Lung (tissue), 17 donors: ENCODE measurements at places on chromosomes 2 and 18. TPM values are rescaled to one million over a fixed set of nuclear protein-coding genes. Genes with fewer than 3 reads are reported as not detected.

The DLX2 gene
- polyA plus RNA-seq = 0.01 TPM

The CABYR gene
- 0.91 TPM for polyA plus RNA-seq

The RAPGEF4 gene
- 6.4 TPM for polyA plus RNA-seq

The SPAST gene
- 6.5 TPM for polyA plus RNA-seq

The TMEM200C gene
- 0.12 TPM for polyA plus RNA-seq

The CNGA3 gene
- 0.13 TPM for polyA plus RNA-seq

The SCYGR1 gene
- polyA plus RNA-seq = not detected

DNA sequence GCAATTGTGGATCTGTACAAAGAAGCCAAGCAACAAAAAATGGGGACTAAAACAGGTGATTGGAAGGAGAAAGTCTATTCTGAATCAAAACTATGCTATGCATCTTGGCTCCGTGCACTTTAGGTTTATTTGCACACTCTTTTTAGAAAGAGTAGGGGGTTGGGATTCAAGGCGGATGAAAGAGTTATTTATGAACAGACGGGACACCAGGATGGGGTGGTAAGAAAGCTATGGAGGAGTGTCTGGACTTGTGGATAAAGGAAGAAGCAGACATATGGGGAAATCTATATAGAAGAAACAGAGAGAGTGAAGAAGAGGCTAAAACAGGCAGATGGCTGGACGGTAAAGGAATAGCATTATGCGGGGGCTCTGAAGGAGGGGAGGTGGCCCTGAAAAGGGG, 57.8 kb downstream of the TCF4 start:
- DNase-seq = no peak

DNA sequence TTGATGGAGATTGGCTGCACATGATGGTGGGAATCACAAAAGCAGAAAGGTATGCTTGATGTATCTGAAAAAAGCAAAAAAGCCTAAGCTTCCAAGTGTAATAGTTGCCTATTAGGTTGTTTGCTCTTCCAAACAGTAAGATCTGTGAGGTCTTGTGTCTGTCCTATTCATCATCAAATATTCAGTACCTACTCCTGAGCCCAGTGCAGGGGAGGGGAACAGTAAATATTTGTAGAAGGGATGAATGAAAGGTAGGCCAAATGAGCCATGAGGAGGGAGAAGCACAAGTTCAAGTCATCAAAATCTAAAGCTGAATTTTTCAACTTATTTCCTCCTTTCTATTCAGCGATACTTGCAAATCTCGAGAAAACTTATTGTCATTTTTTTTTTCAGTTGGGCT, 153.2 kb upstream of the ETAA1 start:
- DNase-seq = no peak

DNA sequence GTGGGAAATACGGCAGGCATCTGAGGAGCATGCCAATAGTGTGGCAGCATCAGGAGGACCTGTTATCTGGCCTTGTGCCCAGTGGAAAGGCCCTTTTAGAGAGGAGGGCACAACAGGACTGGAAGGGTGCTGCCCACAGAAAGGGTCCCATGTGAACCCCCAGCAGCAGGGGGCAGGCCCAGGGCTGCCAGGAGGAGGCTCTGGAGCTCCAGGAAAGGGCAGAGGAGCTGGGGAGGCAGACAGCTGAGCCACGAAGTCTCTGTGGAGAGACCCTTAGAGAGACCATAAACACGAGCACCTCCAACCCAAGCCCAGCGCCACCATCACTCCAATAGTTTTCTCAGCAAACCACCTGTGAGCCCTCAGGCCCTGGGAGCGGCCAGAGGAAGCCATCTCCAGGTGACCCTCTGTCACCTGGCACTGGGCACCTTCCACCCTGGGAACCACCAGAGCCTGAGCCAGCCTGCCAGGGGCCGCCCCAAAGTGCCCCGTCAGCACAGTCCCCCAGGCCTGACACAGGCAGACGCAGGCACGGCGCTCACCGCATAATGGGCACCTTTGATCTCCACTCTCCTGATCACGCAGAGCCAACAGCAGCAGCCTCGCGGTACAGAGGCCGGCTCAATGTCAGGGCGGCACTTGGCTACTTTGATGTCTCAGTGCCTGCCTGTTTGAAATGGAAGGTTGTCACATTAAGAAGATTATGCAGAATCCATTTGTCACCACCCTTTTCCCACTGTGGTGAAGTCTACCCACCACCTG, 162.5 kb upstream of the RAB6C start:
- no peak for DNase-seq

- no peak for DNase-seq
Measured at GRCh38 chr18:73923866-73924265, 223.8 kb downstream of the FBXO15 start.

GRCh38 chr2:229943171-229943570, 20.9 kb downstream of the FBXO36 start:
- DNase-seq = no peak

GRCh38 chr18:24937639-24938275, 414.2 kb downstream of the ZNF521 start:
- no peak for DNase-seq

DNA sequence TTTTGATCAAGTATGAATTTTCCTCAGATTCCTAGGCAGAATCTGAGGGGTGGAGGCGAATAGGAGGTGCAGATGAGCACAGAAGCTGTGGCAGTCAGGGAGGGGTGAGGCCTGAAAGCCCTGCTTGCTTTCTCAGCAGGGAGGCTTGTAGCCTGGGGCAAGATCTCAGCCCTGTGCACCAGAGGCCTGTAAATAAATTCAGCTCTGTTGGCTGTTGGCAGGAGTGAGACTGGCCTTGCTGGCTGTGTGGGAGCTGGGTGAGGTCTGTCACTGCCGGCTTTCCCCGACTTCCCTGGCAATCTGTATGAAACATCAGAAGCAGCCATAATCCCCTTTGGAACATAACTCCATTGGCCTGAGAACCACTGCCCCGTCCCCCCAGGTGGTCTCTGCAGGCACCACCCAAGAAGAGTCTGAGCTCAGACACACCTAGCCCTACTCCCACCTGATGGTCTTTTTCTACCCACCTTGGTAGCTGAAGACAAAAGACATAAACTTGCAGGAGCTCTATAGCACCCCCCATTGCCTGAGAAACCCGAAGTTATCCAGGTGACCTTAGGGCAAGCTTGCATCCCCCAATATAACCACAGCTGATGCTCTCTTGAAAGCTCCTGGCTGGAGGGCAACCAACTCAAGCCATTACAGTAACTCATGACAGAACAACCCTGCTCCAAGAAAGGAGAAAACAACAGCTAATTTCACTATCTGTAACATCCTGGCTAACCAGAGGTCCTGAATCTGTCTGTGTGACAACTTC, 32.3 kb downstream of the EVA1A start:
- DNase-seq = no peak

DNA sequence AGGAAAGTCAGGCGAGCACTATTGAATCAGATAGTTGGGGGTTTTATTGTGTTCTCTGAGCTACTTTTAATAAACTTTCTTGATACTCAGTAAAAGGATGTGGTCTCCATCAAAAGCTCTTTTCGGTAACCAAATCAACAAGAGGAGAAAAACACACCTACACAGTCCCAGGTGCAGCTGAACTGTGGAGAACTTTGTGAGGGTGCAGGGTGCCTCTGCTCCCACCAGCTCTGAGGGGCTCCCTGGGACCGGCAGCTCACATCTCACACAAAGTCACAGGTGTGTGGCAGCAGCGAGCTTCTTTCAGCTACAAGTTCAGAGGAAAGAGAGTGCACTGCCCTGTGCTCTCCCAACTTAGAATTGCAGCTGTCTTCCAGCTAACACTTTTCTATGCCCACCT, 650.4 kb downstream of the RNF144A start:
- no peak for DNase-seq

DNA sequence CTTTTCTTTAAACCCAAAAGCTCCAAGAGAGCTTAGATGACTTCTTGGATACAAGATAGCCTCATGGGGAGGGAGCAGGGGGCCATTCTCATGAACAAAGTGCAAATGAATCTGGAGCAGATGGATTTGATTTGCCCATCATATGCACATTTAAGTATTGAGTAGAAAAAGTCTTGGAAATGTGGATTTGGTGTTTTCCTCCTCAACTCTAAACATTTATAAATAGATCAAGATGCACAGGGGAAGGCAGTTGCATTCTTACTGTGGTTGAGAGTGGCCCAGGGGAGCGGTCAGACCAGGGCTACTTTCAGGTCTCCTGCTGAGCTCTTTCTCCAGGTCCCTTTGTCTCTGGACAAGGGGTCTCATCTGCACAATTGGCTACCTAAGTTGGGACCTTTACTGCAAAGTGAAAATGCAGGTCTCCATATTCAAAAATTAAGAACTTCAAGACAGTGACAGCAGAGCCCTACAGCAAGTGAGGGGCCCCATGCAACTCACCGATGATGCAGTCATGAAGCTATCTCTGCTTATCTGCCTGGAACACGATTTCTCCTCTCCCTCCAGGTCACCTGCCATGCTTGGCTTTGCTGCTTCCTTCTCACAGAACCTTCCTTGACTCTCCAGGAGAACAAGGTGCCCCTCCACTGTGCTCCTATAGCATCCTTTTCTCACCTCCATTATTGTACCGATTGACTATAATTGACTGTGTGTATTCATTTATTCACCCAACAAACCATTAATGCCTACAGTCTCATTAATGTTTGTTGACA, 145.4 kb downstream of the LPIN1 start:
- DNase-seq = no peak

DNA sequence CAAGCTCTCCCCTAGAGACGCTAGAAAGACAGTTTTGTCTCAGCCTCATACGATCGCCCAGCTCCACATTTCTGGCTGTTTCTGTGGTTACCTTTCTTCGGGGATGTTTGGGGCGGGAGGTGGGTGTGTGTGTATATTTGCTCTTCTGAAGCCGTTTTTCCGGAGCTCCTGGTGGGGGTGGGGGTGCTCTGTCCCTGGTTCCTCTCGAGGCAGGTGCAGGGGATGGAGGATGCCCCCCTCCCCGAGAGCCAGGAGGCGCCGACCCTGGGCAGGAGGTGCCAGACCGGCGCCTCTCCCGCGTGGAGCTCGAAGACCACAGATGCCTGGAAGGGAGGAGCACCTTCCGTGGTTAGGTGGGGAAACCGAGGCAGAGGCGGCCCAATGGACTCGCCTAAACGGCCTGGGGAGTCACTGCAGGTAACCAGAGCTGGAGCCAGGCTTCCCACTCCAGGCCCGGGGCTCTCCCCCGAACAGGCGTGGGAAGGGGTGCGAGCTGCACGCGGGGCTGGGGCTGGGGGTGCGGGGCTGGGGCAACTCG, 694 bp upstream of the HPCAL1 start:
- peak; percentile 54 for DNase-seq

DNA sequence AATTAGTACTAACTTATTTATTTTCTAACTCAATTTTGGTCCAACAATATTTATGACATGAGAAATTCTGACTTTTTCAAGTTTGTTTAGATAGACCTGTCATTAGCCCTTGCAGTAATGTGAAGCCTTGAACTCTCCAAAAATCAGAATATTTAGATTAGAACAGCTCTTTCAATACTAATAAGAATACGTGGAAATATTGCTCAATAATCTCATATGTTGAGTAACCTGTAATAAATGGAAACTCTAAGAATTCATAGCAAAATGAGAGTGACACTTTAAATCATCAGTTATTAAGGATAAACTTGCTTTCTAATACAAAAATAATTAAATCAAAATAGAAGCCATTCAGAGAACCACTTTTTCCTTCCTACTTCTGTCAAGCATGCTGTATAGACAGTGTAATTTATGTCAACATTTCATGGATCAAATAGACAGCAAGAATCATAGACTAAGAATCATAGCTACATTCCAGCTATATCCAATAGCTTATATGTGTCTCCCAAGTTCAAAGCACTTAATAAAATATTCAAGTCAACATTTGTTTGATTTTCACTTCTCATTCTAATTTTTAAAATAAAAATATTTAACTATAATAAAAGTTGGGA, 710.3 kb upstream of the SOX11 start:
- DNase-seq = peak; percentile 5

DNA sequence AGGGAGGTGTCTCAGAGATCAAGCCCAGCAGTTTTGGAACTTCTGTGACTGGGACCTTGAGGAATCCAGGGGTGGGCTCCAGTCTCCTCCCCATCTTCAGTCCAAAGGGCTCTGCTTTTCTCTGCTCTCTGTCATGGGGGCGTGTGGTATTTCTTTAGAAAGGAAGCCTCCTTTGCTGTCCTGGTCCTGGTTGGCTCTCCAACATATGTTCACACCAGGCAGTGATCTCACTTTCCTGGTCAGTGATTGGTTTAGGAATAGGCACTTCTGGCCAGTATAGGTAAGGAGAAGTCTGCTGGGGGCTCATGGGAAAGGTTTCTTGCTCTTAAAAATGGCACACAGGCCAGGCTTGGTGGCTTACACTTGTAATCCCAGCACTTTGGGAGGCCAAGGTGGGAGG, 115.5 kb upstream of the HAAO start:
- no peak for DNase-seq

- DNase-seq = no peak
Measured at GRCh38 chr2:68060652-68061051, 2.2 kb downstream of the C1D start.

- DNase-seq = no peak
Measured at GRCh38 chr2:72140621-72140960, 7.1 kb downstream of the CYP26B1 start.

DNA sequence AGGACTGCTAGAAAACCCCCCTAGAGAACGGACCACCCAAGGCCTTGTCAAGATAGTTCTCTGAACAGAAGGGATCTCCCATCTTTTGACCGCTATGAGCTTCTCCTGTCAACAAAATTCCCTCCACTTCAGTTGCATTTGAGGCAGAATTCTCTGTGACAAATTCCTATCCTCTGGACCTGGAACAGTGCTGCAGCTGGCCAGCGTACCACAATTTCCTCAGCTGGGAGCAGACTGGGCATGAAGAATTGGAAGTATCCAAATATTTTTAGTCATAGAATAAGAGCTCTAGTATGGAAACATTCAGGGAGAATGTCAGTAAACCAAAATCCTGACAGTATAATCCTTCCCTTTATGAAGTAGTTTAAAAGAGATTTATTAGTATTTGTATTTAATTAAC, 147.1 kb upstream of the BOD1L2 start:
- DNase-seq = no peak

DNA sequence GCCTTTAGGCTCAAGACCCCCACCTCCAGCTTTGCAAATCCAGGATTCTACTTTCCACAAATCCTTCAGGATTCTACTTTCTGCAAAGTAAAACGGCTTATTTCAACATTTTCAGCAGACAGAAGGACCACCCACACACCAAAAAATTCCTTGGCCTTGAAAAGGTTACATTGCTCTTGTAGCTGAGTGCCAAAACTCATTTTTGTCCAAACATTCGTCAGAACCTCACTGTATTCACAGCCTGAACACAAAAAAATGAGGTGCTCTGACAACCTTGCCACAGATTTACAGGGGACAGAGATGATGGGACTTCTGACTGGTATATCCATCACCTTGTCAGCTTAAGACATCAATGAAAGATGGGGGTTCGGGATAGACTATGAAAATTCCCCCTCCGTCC, 63.0 kb upstream of the COX7A2L start:
- peak; percentile 82 for DNase-seq
